Inflammatory macrophage (primary cell): ENCODE measurements at places on chromosomes 16 and 17.
A peak's percentile ranks its signal among the peaks of the same experiment; 100 is the strongest.

DNA sequence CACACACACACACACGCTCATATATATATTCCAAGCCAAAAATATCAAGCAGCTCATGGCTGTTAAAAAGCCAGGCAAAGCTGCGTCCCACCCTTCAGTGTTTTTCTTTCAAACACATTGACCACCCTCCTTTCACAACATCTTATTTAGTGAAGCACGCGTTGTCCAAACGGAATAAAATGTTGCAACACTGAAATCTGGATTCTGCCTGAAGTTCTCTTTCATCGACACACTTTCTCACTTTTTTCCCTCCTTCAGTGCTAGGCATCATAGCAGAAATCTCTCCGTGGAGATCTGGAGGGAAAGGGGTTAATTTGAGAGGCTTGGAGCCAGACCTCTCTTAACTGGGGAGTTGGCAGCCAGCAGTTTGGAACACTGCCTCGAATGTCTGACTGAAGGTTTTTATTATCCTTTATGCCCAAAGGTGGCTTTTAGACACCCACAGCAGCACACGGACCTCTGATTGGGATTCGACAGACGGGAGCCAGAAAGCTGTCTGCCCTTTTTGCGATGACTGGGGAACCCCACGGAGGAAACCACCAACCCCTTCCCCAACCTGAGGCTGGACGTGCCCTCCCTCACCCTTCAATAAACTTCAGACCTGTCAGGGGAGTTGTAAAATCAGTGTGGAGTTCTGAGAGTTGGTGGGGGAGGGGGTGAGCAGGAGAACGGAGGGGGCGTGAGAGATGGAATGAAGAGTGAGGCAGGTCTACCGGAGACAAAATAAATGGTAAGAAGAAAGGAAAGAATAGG lies 833.6 kb upstream of the SOX9 start:
- no peak for DNase-seq

DNA sequence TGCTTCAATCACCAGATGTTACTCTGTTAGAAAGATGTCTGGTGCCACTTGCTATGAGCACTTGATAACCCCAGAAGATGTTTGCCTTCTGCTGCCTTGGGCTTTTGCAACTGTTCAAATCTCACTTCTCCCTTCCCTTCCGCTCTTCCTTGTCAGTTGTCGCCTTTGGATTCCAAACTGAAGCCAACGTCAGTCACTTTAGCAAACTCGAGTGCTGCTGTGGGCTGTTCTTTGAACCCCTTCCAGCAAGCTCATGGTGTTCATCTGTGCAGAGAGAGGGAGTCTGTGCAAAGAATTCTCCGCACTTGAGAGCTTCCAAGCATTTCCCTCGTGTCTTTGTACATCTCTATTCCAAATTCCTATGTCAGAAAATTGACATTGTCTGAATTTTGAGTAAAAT lies 879.4 kb downstream of the CDH11 start:
- no peak for DNase-seq

DNA sequence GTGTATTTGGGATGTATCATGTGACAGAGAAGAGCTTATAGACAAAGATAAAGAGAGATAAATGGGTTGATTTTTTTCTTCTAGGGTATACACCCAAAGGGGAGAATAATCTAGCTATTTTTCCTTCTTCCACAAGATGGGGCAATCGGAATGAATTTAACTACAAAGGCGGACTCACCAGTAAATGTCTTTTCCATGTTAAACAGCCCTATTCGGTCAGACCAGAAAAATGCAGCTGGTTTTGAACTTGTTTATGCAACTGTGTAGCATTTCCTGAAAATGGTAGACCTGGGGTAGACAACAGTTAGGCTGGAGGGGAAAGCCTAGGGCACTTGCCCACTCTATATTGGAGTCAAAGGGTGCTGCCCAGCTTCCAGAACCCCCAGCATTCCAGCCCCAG lies 477.1 kb downstream of the TOX3 start:
- DNase-seq = no peak

DNA sequence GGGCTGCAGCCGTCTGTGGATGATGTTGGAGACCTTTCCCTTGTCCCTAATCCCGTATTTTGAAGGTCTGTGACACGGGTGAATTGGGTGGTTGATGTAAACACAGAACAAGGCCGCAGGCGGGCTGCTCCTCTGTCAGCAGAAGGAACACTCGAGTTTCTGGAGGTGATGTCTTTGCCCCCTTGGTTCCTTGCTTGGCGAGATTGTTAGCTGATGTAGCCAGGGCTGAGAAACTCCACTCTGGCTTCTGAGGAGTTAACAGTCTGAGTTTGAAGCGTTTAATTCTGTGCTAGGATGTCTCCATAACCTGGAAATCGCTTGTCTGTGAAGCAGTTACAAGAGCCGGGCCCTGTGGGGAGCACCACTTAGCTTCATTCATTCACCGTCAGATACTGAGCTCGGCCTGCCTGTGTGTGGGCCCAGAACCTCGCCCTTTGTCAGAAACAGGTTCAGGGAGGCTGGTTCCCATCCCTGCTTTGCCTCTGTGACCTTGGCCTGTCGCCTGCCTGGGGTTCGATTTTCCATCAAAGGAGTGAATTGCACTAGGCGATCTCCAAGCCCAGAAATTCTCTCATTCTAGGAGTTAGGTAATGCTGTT lies 1.3 kb downstream of the MAPK8IP3 start:
- DNase-seq = peak; percentile 12

DNA sequence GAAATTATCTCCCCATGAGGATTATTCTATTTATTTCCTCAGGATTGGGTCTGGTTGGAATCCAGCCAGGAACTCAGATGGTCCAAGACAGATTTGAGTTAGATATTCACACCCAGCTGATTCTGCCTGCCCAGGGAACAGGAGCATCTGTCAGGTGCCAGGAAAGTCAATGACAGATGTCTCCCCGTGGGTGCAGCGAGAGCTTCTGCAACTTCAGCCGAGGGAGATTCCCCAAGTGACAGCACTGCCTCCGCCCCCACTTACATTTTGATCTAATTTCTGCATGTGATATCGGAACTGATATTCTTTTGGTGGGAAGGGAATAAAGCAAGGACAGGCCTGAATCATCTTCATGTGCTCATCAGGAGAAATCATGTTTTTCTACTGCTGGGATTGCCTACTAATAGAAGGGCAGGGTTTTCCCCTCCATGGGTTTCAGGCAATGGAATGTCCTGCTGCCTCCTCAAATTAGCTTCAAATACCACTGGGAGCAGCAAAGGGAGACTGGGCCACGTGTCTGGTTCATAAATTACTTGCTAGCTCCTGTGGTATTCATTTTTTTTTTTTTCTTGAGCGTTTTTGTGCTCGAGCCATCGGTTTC lies 15.7 kb upstream of the DHX8 start:
- peak; percentile 72 for DNase-seq

- DNase-seq = no peak
Measured at GRCh38 chr17:43680461-43680860, 18.7 kb upstream of the MEOX1 start.

DNA sequence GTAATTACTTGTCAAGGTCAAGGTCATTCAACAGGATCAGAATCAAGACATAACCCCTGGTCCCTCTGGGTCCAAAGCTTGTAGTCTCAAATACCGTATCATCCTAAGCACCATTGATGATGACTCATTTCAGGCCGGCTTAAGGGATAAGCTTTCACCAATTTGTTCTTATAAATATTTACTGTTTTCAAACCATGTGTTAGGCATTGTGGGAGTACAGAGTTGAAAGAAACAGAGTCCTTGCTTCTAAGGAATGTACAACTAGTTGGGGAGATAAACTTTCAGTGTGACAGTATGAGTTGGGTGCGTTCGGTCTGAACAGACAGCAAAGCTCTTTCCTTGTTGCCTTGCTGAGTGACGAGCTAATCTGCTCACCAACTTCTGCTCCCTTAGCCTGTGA lies 183.5 kb upstream of the MAF start:
- no peak for DNase-seq

DNA sequence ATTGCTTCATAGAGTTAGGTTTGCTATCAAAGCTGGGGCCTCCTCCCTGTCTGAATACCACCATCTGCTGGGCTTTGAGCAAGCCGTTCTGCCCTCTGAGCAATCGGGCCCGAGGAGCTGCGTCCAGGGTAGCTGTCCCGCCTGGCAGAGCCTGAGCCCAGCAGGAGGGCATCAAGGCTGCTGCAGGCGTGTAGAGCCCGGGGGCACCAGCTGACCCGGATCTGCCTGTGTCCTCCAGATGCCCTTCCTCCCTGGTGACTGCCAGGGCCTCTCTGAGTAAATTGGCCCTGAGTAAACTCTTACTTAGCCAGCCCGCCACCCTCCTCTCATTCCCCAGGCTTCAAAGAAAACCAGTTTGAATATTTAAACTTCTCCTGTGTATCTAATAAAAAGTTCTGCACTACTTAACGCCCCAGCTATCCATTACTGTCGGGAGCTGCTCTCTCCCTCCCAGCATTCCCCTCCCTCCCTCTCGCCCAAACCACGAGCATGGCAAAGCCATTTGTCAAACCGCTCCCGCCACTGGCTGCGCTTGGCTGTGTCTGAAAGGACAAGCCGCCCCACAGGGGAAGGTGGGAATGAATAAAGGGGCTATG lies 16.4 kb downstream of the CDK5RAP3 start:
- no peak for DNase-seq

GRCh38 chr16:80806927-80807340 lies 2.5 kb upstream of the CDYL2 start:
- DNase-seq = peak; percentile 33

DNA sequence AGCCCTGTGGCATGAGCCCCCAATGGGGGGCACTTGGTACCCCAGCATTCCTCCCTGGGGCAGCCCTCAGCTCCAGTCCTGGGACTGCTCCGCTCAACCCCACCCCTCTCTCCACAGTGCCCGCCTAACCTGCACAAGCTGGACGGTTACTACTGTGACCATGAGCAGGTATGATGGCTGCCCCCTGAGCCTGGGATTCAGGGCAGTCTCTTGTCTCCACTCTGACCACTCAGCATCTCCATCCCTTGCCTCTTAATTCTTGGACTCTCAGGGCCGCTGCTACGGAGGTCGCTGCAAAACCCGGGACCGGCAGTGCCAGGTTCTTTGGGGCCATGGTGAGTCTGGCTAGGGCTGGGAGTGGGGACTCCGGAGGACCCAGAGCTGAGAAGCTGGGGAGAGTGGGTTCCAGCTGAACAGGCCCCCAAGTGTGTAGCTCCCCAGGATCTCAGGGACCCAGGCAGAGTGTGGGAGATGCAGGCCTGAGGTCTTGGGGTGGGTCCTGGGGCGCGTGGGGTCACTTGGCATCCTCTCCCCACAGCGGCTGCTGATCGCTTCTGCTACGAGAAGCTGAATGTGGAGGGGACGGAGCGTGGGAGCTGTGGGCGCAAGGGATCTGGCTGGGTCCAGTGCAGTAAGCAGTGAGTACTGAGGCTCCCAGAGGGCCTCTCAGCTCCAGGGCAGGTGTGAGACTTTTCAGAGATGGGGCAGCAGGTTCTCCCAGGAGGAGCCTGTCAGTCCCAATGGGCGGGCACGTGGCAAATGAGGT lies 18.0 kb downstream of the ADAM11 start:
- DNase-seq = no peak

- DNase-seq = no peak
Measured at GRCh38 chr17:7237266-7237760, 1.9 kb downstream of the PHF23 start.

- DNase-seq = no peak
Measured at GRCh38 chr17:72470121-72470705, 349.4 kb downstream of the SOX9 start.

GRCh38 chr17:54749157-54749556 lies 151.5 kb upstream of the TOM1L1 start:
- no peak for DNase-seq

DNA sequence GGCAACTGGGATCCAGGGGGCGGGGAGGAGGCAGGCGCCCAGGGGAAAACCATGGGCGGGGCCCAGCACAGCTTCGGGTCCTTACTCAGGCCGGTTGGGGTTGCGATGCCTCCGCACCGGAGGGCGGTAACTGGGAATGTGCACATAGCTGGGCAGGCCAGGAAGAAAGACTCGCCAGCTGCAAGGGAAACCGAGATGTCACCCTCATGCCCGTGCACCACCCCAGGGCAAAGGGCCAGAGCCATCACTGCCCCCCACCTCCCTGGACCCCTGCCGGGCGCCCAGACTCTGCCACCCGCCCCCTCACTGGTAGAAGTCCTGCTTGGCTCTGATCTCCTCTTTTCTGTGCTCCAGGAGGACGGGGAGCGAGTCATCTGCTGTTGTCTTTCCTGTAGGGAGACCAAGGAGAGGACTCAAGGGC lies 6.7 kb downstream of the ALOX12B start:
- no peak for DNase-seq

DNA sequence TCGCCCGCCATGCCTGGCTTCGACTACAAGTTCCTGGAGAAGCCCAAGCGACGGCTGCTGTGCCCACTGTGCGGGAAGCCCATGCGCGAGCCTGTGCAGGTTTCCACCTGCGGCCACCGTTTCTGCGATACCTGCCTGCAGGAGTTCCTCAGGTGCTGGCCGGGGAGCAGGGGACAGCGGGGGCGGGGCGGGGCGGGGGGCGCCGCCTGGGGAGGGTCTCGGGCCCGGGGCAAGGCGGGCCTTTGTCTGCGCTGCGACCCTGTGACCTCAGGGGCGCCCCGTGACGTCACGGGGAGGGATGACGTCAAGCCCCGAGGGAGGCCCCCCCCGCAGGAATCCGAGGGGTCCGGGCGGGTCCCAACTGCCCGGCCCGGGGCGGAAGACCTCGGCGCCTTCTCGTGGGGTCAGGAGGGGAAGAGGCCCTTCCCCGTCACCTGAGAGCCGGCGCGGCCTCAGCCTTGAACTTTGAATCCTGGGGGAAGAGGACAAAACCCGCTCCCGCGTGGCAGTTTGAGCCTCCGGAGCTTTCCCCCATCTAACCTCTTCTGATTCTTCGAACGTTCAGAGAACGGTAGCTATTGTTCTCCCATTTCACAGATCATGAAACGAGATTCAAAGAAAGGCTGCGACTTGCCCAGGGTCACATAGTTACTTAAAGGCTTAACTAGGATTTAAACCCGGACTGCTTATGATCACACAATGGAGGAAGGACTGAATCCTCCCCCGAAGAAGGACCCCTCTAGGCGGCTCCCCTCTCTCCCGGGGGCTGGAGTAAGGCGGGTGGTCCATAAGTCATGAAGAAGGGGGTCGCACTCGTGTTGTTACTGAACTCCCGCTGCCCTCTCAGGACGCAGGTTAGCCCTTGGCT lies 527 bp downstream of the TRAF4 start:
- peak; percentile 17 for DNase-seq

DNA sequence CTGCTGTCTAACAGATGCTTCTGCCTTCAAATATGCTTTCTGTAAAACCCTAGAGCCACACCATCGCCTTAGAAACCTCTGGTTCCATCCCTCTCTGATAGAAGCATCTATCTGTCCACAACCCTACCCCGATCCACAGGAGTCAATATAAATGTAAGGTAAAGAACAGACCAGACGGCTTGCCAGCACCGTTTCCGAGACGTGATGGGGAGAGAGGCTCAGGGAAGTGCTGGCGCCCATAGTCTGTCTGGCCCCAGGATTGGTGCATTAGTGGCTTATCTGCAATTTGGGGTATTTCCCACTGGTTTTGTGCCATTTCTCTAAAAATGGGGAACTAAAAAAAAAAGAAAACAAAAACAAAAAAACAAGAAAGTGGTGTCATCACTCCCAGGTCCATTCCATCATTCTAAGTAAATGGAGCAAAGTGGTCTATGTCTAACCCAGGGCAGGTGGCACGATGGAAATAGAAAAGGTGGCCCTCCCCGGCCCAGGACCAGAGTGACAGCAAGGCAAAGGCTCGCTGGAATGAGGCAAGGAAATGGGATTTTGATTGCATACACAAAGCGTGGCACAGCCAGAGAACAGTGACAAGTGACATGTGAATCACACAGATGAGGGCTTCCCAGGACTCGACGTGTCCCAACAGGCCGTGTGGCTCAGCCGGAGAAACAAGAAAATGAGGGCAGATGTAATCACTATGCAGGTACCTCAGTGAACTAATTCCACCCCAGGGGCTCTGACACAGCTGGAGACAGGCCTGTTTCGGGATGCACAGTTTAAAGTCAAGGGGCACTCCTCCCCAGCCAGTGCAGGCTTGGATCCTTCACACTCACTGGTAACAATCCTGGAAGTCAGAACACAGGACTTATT lies 125.6 kb downstream of the GAS7 start:
- no peak for DNase-seq
